Inflammatory macrophage (primary cell): ENCODE measurements at places on chromosomes 4 and X.
A peak's percentile ranks its signal among the peaks of the same experiment; 100 is the strongest.

DNA sequence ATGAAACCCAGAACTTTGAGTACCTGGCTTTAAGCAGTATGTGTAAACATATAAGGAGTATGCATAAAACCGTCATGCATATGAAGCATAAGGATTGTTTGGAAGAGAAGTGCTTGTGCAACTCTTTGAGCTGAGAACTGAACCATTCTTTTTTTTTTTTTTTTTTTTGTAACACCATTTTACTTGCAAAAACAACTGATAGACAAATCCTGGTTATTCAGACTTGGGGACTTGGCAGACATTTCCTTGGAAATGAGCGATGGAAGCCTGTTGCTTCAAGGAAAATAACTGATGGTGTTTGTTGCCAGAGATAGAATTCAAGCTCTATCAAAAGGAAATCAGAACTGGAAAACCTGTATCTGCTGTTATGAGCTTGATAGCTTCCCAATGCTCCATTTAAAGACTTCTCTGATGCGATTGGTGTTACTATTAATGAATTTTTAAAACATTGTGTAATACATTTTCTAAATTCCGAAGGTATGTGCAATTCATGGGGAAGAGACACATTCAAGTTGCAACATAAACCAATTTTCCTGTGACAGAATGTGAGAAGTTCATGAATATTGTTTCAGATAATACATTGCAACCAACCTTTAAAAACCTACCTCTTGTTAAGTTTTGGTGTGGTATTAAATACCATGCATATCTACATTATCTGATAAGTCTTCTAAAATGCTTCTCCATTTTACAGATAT, 47.0 kb upstream of the FAT1 start:
- no peak for DNase-seq

DNA sequence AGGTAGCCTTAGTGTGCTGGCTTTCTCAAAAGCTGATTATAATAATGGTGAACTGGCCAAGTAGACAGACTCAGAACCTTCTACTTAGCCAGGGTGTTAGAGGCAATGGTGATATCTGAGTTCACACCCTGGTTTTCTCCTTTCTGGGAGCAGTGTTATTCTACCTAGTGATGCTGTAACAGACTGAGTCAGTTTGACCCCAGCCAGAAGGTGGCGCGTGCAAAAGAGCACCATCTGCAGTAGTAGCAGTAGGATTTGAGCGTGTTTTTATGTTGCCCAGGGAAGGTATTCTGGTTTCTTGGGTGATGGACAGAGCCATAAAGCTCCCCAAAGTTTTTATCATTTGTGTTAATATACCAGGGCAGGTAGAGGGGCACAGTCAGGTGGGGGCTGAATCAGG, 143.8 kb upstream of the CPXCR1 start:
- no peak for DNase-seq

DNA sequence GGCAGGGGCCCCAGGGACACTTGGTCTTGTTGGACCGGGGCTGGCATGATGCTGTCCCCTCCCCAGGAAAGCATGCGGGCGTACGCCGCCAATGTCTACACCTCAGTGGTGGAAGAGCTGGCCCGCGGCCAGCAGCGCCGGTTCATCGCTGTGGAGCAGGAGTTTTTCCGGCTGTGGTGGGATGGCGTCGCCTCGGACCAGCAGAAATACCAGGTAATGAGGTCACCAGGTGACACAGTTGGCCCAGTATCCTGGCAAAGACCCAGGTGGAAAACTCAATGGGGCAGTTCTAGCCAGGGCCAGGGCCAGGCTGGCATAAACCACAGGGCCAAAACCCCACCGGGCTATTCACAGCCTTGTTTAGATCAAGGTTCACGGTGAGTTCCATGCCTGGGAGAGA, 1.5 kb downstream of the MAN2B2 start:
- no peak for DNase-seq

- DNase-seq: no peak
Observed at GRCh38 chr4:185921583-185922555, 109.9 kb upstream of the SORBS2 start.

GRCh38 chr4:124462954-124463828, 249.3 kb downstream of the ANKRD50 start:
- DNase-seq: no peak

DNA sequence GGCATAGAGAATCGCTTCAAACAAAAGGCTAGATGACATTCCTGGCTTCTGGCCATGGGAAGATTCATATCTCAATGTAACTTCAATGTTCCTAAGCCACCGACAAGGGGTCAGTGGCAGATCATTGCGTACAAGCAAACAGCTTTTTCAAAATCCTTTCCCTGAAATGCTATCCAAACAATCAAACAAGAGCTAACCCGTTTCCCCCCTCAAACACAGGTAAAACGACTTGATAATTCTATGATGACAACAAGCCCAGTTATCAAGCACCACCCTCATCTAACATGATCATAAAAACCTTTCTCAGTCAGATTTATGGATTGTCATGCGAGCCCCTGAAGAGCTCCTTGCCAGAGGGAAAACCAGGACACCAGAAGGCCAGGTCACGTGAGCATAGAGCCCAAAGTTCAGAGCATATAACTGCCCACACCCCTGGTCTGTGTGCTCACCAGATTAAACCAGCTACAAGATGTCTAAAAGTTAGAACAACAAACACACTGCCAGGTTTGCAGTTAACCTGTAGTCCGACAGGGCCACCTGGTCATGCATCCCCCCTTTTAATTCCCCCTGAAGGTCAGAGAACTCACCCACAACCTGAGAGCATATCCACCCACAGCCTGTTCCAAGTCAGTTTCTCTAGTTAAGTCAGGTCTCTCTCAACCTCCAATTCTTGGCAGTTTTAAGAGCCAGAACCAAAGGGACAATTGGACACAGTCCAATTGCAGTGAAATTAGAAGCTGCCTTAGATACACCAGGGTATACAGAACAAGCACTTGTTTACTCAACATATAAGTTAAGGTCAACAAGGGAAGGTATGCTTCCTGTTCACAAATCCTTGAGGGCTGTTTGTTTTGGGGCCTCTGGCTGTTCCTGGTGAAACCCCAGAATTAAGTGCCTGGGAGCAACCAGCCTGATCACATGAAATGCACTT, 248.1 kb upstream of the PPARGC1A start:
- no peak for DNase-seq

GRCh38 chrX:39304746-39305145, 503.5 kb downstream of the MID1IP1 start:
- DNase-seq: no peak

DNA sequence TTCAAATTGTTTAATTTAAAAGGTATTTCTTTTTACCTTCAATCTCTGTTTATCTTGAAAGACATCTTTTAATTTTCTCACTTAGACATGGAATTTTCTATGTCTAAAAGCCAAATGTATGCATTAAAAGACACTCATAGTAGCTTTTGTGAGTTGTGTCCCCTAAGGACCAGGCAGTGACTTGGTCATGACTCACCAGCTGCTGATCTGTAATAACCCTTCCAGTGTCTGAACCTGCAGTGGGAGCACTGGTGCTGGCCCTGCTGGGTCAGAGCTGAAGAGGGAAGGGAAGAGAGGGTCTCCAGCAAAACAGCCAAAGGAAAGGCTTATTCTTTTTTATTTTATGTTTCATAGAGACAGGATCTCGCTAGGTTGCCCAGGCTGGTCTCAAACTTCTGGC, 31.1 kb upstream of the SH3D19 start:
- DNase-seq: no peak

DNA sequence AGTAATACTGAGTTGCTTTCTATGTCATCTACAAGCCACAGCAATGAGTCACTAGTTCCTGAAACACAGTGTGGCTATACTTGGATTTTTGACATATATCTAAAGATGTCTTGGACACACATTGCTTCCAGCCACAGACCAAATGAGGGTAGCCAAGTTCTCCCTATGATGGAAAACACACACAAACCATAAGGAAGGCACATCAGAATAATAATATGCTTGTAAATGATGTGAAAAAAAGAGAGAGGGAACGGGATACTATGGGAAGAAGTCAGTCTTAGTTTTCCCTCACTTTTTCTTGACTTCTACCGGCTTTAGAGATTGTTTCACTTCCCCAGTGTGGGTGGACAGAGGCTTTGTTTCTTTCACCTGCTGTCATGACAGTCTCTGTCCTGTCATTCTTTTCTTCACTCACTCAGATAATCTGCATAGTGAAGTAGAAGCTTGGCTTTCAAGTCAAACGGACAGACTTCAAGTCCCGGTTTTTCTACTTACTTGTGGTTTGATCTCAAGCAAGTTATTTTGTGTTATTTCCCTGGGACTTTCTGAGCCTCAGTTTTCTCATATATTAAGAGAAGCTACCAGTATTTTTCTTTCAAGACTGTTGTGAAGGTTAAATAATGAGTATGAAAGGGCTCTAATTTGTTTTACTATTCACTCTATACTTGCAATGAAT, 34.7 kb downstream of the P2RY10 start:
- no peak for DNase-seq

GRCh38 chrX:110407910-110408545, 49.4 kb downstream of the RTL9 start:
- DNase-seq: peak; percentile 71

DNA sequence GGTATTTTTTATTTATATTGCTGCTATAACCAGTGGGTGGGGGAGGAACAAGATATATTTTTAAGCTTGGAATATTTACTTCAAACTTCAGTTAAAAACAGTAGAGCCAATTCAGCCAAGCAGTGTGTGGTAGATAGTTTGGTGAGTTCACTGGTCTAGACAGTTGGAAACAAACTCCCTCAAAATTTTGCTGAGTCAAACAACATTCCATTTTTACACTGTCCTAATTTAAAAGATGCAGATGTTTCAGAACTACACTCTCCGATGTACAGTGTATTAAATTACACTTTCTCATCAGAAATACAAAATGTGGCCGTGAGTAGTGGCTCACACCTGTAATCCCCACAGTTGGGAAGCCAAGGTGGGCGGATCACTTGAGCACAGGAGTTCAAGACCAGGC, 23.3 kb downstream of the PRKX start:
- no peak for DNase-seq

- peak; percentile 20 for DNase-seq
Observed at GRCh38 chr4:48157271-48157670, 23.2 kb upstream of the TXK start.

- DNase-seq: no peak
Observed at GRCh38 chr4:79317711-79318110, 8.2 kb downstream of the NAA11 start.

- DNase-seq: no peak
Observed at GRCh38 chr4:154254999-154255398, 236.6 kb downstream of the DCHS2 start.

DNA sequence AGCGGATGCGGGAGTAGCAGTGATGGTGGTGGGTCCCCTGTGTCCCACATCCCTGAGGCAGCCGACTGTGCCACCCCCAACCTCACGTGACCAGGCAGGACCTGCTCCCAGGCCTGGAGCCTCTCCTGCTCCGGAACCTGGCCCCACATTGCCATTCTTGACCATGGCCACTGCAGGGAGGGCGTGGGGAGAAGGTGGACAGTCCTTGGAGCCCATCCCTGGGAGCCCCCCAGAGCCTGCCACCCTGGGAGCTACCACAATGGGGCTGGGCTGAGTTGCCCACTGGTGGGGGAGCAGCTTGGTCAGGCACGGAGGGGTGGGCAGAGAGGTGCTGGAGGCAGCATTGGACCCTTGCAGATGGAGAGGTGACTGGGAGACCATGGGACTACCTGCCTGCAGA, 36.8 kb downstream of the TMPRSS11A start:
- no peak for DNase-seq

GRCh38 chr4:138775890-138776289, 239.7 kb upstream of the NOCT start:
- peak; percentile 61 for DNase-seq

- DNase-seq: peak; percentile 52
Observed at GRCh38 chr4:41542526-41543275, 4.7 kb downstream of the LIMCH1 start.

DNA sequence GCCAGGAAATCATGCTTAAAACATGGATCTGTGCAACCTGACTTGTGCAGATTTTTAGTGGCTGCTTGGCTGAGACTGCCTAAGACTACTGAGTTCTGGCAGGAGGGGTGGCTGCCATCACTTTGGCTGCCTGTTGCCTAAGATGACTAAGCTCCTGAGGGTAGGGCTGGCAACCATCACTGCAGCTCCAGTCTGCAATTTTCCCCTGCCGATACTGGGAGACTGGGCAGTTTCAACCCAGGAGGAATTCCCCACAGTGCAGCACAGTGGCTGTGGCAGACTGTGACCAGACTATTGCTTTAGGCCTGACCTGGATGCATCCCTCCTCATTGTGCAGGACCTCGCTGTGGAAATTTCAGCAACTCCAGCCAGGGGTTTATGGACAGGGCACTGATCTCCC, 544.9 kb downstream of the ANKRD50 start:
- no peak for DNase-seq

DNA sequence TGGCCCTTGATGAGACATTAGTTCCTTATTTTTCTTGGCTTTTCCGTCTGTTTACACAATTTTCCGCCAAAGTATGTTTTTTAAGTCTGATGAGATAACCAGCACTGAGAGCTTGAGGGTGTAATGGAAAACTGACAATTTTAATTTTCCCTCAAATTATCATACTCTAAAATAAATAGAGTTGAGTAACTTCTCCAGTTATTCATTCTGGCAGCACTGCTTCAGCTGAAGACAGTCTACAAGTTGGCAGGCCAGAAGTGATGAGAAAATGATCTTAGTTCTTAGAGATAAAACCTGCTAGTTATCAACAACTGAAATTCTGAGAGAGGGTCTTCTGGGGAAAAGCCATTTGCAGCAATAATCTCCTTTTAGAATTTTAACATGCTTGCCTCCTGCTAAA, 241.6 kb upstream of the TET2 start:
- DNase-seq: peak; percentile 5

DNA sequence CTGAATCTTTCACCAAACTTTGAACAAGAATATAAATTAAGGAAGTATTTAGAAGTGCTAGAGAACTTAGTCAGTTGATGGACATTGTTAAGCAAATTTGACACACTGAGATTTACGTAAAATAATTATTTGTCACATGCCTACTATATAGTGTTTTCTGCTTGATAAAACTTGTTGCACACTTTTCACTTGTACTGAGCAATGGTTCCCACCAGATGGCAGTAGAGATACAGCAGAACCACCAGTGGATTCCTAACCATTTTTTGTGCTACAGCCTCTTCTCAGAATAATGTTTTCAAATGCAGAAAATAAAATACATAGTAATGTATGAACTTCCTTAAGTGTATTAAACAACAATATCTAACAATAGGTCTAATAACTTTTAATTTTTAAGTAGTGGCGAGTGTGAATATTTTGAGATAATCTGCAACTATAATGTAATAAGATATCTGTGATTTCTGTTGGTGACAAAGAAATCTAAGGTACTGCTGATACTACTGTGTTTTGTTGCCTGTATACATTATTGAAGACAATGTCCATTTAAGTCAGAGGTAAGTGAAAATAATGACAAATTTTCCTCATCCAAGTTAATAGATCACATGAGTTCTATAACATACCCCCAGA, 81.2 kb downstream of the APOOL start:
- DNase-seq: peak; percentile 11
